GM12891 (cell line): ENCODE measurements at places on chromosomes 7 and 10.
A peak's percentile ranks its signal among the peaks of the same experiment; 100 is the strongest.

DNA sequence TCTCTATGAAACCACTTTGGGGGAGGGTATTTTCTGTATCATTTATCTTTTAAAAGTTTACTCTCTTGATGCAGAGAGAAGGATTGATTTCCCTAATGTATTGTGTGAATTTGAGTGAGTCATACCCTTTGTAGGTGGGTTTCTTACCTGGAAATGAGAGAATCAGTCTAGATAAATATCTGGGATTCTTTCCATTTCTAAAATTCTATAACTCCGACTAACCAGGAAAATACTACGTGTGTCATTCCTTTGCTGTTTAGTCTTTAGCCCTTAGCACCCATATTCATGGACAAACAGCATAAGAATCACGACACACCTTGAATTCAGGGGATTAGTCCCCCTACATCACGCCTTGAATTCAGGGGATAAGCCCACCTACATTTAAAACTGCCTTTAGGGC is 139.1 kb downstream of the GATA3 start:
- no peak for DNase-seq

GRCh38 chr7:40232242-40232893 is 97.6 kb downstream of the SUGCT start:
- no peak for DNase-seq

DNA sequence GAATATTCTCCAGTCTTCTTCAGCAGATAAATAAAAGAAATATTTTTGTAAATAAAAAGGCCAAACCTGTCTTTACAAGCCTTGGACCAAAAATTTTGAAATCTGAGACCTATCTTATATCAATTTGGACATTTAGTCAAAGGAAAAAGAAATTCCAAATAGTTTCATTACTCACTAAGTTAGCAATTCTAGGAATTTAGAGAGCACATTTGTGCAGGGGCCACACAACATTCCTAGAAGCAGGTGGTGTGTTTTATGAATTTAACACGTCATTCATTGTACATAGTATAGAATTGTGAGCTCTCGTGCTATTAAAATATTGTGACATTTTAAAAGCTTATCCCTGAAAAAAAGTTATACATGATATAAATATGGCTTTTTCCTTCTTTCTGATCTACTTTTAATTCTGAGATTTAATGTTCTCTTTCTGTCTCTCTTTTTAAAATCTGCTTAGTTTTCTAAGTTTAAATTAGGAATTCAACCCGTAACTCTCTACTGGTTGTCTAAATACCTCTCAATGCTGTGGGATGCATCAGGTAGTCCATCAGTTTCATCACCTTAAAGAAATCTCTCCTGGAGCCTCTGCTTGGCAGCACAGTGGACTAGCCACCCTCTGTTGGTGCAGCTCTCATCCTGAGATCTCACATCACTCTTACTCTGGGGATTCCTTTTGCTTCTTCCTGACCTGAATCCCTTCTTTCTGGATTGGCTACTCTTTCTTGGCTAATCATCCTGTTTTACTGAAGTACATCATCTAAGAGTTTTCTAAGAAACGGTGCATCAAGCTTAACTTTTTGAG is 124.5 kb downstream of the SEMA3E start:
- no peak for DNase-seq

DNA sequence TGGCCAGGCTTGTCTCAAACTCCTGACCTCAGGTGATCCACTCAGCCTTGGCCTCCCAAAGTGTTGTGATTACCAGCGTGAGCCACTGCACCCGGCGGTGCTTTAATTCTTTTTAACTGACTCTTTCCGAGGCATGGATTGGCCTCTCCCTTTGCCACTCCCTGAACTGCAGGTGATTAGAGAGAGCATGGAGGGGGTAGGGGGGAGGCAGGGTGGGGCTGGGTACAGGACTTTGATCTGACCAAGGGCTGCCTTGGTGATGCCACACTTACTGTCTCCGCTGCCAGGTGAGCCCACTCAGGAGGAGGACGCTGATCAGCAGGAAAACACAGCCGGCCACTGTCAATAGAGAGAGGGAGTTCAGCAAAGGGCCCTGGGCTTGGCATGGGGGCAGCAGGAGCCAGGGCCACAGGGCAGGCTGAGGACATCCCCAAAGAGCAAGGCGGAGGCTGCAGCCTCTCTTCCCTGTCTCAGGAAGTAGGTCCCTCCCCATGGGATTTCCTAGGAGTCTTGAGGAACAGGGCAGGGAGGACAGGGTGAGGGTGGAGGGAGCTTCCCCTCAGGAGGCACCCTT is 40.5 kb upstream of the IL15RA start:
- DNase-seq, result no peak

- DNase-seq, result no peak
Observed at GRCh38 chr7:17207220-17207619, 91.2 kb upstream of the AHR start.

DNA sequence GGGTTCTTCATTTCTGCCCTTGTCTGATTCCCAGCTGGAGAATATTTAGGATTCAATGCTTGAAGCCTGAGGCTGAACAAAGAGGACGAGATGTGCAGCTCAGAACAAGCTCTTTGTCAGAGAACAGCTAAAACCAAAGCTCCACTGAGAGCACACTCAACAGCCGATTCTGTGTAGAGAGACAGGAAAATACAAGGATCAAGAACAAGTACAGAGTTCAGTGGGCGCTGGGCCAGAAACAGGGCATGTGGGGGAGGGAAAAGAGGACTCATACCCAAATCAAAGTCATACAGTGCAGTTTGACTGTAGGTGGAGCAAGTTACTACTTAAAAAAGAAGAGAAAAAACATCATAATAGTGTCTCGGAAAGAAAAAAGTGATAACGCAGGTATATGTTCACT is at the start of gene AGMO:
Gene AGMO (minus strand): TSS at position 181 of the 400 bp plus-strand sequence.
- no peak for DNase-seq

GRCh38 chr10:121532292-121532864 is 65.9 kb downstream of the FGFR2 start:
- DNase-seq, result no peak

DNA sequence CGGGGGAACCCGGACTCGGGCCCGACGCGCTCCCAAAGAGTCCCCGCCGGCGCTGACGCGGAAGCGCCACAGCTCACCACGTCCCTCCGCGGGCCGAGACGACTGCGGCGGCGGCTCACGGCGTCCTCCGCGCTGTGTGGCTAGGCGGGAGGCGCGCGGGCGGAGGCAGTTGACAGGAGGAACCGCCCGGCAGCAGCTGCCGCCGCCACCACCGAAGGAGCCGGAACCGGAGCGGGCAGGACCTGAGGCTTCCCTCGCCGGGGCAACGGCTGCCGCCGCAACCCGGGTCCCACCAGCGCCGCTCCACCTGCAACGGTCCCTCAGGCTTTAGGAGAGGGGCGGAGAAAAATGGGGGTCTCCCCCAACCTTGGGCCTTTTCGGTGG is 334 bp downstream of the ZNF800 start:
- DNase-seq, result peak; percentile 35

GRCh38 chr10:78634389-78634815 is 434.4 kb upstream of the ZMIZ1 start:
- DNase-seq, result no peak

- no peak for DNase-seq
Observed at GRCh38 chr10:26802527-26802926, 58.2 kb downstream of the ABI1 start.

- DNase-seq, result no peak
Observed at GRCh38 chr10:44036425-44036824, 348.5 kb downstream of the CXCL12 start.

- no peak for DNase-seq
Observed at GRCh38 chr7:116213361-116214130, 3.2 kb downstream of the TES start.
